Right lung (tissue), 10 donors: ENCODE measurements at places on chromosomes 12 and 14. TPM values are rescaled to one million over a fixed set of nuclear protein-coding genes. Genes with fewer than 3 reads are reported as not detected.

GRCh38 chr12:79591988-79592387 lies 98.8 kb downstream of the PAWR start:
- no peak for DNase-seq

- DNase-seq = no peak
Observed at GRCh38 chr12:69417741-69418167, 52.4 kb upstream of the FRS2 start.

DNA sequence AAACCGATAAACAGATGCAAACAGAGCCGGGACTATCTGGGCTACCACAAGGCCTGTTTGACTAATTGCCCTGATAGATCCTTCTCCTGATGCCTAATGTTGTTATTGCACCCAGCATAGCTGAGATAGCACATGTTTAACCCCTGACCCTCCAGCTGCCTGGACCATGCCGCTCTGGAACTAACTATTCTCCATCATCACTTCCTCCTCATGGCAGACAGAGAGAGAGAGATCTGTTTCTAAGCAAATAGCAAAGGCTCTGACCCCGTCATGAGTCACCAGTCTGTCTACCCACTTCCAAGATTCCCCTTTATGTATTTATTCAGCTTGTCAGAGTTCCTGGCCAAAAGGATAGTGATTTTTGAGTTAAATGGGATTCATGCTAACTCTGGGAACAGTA lies 58.2 kb upstream of the FLRT2 start:
- DNase-seq = no peak

DNA sequence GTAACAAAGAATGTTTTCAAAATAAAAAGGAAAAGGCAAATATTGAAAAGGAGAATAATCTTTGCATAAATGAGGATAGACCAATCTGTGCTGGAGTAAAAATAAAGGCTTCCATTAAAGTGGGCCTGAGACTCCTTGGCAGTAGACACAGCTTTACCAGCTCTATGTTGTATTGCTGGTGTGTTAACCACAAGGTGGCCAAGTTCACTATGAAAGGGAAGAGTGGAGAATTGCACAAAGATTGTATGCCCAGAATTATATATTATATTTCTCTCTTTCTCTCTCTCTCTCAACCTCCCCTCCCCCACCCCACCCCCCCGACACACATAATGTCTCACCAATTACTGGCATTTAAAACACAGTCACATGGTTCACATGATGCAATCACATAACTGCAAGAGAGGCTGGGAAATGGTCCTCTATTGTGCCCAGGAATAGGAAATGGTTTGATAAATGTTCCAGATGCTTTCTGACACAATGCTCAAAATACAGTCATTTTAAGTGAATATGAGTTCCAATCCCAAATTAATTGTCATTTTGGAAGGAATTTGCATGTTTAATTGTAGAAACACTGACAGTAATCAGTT lies 222.6 kb upstream of the SYT1 start:
- DNase-seq = no peak

DNA sequence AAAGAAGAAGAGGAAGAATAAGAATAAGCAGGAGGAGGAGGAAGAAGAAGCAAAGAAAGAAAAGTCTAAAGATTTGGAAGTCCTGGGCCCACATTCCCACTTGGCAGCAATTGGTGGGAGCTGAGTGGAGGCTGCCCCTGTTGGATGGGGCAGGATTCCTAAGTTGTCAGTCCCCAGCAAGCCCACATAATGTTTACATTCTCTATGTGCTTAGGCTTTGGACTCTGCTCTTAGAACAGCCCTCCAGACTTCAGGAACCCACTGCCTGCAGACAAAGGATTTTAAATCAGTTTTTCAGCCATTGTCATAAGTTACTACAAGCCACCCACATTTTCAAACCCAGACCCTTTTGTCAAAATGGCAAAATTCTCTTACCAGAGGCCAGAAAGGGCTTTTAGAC lies 92.0 kb downstream of the OTX2 start:
- no peak for DNase-seq

- DNase-seq = no peak
Observed at GRCh38 chr12:97482143-97482693, 19.6 kb downstream of the RMST start.

- no peak for DNase-seq
Observed at GRCh38 chr14:100536121-100536510, 51.1 kb downstream of the BEGAIN start.

GRCh38 chr14:92997343-92998061 lies 74.6 kb downstream of the CHGA start:
- DNase-seq = no peak

DNA sequence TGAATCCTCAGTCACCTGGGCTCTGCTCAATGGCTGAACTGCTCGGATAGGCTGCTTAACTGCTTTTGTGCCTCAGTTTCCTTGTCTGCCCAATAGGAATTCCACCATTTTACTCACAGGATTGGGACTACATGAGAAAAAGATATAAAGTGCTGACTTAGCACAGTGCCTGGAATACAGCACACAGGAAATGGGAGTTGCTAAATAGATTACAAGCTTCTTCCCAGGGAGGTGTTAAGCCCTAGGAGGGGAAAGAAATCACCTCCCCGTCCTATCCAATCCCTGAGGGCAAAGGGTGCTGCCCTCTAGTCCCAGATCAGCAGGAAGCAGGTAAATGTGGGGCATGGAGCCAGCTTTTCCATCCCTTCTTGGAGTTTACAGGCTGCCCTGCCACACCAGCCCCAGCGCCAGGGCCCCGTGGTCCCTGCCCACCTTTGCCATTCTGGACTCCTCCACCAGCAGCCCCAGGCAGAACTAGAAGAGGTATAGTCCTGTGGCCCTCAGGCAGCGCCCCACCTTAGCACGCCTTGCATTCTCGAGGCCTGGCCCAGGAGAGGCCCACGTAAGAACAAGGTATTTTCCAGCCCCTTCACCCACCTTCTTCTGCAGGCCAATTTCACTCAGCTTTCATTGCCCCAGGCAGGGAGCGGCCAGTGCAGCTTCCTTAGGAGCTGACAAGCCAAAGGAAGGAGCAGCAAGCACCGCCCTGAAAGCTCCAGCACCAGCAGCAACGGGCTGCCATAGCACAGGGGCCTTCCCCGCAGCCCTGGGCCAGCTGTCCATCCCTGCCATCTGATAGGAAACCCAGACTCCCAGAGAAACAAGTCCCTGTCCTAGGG lies 28.8 kb upstream of the RPLP0 start:
- no peak for DNase-seq

DNA sequence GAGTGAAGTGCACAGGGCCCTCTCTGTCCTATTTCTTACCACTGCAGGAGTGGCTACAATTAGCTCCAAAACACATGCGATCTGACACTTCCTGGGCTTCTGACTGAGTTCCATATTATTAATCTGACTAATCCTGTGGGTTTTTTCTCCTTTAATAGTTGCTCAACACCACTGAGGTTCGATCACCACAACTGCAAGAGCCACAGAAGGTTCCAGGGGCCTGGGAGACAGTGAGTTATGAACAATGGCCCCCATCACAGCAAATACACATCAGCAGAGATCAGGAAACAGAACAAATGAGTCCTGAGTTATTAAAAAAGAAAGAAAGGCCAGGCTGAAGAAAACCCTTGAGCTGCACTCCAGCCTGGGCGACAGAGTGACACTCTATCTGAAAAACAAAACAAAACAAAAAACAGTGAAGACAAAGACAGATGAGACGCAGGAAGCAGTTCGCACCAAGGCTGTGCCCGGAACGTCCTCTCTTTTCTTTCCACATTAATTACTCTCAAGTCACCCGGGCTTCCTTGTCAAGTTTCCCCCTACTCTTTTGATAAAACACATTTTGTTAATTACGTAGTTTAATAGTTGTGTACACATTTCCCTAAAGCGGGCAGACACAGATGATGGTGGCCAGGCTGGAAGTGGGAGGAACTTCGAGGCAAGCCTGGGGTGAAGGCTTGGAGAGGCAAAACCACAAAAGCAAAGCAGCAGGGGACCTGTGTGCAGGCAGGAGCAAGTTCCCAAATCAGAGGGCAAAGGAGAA lies 42.7 kb downstream of the CDC42BPB start:
- no peak for DNase-seq

- DNase-seq = no peak
Observed at GRCh38 chr12:131617179-131617578, 93.7 kb upstream of the SFSWAP start.

DNA sequence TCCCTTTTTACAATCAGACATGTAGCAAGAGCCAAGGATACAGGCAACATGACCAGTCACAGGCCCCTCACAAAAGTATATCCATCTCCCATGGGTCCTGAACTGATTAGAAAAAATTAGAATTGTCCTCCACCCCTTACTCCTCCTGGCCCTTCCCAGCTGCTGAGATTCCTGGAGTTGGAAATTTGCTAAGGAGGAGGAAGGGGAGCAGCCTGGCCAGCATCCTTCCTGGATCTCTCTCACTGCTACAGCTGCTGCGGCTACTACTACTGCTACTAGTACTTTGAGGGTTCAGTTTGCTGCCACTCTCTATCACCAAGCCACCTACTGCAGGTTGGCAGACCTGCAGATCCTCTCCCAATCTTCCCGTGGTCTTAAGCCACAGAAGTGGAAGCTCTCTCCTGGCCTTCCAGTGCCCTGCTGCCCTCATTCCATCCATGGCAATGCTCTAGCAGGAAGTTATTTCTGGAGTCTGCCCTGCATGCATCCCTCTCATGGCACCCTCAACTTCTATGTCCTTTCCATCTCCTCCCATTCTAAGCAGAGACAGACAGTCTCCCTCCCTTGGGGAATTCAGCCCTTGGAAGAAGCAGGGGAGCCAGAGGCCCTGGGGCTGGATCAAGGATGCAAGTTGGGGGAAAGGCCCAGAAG lies 1.0 kb downstream of the ITGA7 start:
- no peak for DNase-seq

- peak; percentile 4 for DNase-seq
Observed at GRCh38 chr12:42277396-42278127, 39.5 kb upstream of the YAF2 start.

DNA sequence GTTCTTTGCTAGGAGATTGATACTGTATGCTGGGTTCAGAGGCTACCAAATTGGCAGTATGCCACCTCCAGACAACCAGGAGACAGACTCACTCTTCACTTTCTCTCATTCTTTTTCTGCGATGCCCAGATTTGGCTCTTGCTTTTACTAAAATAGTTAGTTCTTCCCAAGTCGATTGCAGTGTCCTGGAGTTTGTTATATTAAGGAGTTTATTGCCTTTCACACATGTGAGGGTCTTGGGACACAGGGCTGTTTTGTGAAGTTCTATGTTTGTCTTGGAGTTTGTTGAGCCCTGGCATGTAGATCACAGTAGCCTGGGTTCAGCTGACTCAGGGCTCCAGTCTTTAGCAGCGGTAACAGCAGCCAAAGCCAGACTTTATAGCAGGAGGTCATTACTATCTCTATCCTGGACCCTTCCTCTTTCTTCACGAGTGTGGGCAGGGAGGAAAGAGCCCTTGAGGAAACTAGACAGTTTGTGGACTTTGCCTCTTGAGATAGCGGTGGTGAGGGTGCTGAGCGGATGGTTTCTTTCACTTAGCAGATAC lies 1.6 kb downstream of the MLEC start:
- DNase-seq = no peak

DNA sequence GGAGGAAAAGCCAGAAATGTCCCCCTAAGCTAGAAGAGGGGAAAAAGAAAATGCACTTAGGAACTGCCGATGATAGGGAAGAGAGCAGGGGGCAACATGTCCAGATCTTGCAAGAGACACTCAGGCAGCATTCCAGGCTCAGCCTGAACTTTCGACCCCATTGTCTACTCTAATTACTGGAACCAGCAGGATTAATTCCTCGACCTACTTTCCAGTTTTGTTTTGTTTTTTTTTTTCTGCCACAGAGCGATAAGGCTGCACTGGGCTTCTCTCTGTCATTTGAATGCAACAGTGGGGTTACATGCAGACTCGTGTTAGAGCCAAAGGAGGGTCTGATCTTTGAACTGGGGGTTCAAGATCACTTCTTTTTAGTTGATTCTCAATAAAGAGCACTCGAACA lies 68.7 kb upstream of the MED13L start:
- DNase-seq = no peak

DNA sequence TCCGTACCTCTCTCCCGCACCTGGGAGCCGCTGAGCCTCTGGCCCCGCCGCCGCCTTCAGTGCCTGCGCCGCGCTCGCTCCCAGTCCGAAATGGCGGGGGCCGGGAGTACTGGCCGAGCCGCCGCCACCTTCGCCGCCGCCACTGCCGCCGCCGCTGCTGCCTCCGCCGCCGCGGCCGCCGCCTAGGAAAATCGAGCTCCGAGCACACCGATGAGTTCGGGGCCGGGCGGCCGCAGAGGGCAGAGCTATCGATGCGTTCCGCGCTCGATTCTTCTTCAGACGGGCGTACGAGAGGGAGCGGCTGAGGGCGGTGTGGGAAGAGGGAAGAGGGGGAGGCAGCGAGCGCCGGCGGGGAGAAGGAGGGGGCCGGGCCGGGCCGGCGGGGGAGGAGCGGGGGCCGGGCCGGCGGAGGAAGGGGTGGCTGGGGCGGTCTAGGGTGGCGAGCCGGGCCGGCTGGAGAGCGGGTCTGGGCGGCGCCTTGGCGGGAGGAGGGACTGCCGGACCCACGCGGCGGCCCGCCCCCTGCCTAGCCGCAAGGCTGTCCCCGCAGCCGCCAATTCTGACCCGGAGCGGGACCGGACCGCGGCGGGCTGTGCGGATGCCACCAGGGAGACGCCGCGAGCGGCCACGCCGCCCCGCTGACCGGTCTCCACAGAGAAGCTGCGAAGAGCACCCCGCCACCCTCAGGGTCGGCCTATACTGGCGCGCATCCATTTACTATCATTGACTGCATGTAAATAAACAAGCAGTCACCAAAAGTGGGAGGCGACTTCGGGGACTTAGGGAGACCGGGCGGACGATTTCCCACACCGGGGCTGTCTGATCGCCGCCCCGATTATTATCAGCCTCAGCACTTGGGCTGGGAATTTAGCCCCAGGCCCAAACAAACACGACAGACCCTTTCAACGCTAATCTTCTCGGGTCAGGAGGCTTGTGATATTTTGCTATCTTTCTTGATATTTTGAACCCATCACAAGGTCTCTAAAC lies at the start of gene KRAS:
KRAS (minus strand) TSS at position 186 of the 987 bp plus-strand sequence.
- peak; percentile 96 for DNase-seq

DNA sequence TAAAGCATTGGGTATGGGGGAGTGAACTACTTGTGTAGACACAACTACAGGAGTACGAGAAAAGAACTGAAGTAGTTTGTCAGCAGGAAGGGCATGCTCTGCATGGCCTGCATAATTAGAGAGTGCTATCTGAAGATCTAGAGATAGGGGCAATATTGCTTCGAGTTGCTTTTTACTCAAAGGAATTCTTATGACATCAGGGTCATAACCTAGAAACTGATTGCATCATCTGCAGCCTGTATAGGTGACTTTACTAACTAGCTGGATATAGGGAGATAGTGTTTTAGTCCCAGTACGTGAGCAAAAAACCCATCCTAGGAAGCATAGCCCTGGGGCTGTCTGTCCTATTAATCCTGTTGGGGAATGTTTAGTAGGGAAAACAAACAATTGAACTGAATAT lies 39.8 kb downstream of the TMTC3 start:
- DNase-seq = no peak

GRCh38 chr12:52004042-52004648 lies 2.6 kb upstream of the TAMALIN start:
- no peak for DNase-seq

- DNase-seq = no peak
Observed at GRCh38 chr12:120759591-120760348, 34.1 kb downstream of the ACADS start.

GRCh38 chr12:26101350-26101734 lies 23.5 kb downstream of the BHLHE41 start:
- peak; percentile 58 for DNase-seq

RASSF3 gene
- 36.4 TPM for polyA plus RNA-seq

MYO1H gene
- 0.39 TPM for polyA plus RNA-seq

DPPA3 gene
- polyA plus RNA-seq = not detected

RASSF8 gene
- polyA plus RNA-seq = 39.3 TPM
